Cardiac fibroblast (primary cell): ENCODE measurements at places on chromosomes 7 and 10.

GRCh38 chr10:36126076-36126475 is 484.0 kb upstream of the FZD8 start:
- DNase-seq, result no peak

- no peak for DNase-seq
Measured at GRCh38 chr7:38872202-38872601, 36.8 kb downstream of the VPS41 start.

DNA sequence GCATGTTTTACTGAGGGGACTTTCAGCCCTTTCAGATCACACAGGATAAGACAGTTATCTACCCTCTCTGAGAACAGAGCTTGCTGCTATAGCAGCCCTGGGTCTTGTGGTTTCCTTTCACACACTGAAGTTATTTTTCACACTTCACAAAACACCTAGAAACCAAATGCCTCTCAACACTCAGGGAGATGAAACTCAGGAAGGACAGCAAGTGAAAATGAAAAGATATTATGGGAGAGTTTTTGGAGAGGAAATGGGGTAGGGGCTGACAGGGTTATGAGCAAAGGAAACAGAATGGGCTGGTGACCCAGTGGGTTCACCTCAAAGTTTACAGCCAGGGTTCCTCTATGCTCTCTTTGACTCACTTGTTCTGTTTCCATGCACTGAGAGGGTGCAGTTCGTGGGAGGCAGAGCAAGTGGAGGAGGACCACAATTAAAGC is 17.0 kb upstream of the GIMAP2 start:
- DNase-seq, result no peak

DNA sequence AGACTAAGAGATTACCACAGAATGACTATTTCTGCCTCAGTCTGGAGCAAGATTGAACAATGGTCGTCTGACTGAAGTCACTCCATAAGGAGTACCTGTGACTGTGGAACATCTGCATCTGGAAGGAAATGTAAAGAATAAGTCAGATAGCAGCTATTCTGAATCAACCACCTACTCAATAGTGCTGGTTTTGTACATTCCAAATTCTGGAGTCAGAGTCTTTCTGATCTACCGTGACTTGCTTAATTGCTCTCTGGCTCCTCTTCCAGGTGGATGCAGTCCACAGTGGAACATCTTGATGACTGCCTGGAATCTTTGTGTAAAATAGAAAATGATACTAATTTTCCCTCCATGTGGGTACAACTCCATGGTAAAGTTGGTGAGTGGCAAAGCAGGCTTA is 156.3 kb upstream of the SEMA3C start:
- no peak for DNase-seq

DNA sequence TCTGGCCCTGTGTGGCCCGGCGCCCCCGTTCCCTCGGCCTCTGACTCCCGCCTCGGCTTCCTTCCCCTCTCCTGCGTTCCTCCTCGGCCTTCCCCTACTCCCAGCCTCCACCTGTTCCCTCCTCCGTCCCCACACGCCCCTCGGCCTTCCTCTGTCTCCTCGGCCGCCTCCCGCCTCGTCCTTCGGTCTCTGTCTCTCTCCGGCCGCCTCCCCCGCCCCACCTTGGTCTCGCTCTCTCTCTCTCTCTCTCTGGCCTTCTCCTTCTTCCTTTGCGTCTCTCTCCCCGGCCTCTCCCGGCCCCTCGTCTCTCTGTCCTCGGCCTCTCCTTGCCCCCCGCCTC is 588 bp downstream of the GET4 start:
- DNase-seq, result no peak

GRCh38 chr7:71267734-71268469 is 136.0 kb downstream of the GALNT17 start:
- no peak for DNase-seq

DNA sequence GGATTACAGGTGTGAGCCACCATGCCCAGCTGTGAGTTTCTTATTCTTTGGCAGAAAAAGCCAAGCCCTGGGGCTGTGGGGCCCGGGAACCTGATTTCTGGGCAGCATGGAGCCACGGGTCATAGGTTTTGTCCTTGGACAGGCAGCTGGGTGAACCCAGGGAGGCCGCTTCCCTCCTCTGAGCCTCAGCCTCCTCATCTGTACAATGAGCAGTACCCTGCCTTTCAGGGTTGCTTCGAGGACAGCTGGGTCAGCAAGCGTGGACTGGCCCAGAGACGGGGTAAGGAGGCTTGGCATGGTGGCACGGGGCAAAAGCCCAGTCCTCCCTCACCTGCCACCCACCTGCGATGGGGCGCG is 84.1 kb upstream of the GNA12 start:
- no peak for DNase-seq
